ENCODE measurements at places on chromosomes 16 and 17. TPM values are rescaled to one million over a fixed set of nuclear protein-coding genes. Genes with fewer than 3 reads are reported as not detected.

DNA sequence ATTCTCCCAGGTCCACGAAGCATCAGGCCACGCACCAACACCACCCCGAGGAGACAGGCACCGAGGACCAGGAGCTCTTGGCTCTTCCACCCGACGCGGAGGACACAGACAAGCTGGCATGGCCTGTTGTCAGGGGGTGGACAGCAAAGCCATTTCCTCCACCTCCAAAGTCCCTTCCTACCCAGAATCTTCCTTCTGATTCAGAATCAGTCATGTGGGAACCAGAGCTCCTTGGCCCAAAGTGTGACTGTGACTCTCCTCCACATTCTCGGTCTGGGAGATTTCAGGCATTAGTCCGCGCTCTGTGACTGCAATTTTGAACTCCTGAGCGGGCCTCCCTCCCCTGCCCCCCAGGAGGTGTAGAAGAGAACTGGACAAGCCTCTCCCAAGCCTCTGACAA lies 9.2 kb downstream of the DNAH17 start:
- no peak for DNase-seq

DNA sequence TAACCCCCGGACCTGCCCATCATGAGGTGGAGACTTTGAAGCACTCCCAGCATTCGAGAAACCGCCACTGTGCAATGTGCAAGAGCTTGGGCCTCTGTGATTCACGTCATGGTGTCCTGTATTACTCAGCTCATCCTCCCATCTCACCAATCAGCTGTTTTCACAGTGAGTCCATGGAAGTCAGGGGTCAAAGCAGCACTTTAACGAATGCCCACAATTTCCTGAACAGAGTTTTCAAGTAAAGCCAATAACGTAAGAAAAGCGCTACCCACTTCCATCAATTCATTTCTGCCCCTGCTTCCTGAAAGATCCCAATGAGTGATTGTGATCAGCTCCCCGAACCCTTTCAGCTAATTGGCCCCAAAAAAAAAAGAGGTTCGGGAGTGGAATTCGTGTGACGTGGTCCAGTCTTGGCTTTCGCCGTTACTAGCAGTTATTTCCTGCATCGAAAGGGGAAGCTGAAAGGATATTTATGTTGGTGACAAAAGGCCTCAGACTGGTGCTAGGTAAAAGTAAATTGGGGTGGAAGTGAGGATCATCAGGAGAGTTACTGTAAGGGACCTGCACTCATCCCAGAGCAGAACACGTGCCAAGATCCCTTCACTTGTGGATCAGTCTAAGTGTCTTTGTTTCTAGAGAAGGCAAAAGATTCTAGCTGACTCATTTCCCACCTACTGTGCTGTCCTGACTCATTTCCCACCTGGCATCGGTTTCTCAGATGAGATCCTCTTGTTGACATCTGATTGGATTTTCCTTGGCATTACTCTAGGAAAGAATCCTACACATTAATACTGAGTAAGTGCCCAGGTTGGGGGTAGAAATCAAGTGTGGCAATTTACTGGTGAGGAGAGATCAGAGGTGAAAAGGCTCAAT lies 136.7 kb upstream of the NUDT7 start:
- no peak for DNase-seq

DNA sequence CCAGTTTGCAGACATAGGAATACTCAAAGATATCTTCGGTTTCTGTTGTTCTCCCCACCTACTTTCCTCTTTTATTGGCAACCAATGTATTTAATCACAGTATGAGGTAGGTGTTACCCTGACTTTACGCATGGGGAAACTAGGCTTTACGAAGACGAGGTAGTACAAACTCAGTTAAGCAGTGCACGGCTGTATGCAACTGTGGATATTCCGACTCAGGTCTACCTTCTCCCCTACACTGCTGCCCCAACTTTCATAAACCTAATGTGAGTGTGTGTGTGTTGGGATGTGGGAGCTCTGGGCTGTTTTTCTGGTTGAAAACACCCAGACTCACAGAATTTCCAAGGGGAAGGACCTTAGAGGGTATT lies 1.2 kb upstream of the GPT2 start:
- no peak for DNase-seq

DNA sequence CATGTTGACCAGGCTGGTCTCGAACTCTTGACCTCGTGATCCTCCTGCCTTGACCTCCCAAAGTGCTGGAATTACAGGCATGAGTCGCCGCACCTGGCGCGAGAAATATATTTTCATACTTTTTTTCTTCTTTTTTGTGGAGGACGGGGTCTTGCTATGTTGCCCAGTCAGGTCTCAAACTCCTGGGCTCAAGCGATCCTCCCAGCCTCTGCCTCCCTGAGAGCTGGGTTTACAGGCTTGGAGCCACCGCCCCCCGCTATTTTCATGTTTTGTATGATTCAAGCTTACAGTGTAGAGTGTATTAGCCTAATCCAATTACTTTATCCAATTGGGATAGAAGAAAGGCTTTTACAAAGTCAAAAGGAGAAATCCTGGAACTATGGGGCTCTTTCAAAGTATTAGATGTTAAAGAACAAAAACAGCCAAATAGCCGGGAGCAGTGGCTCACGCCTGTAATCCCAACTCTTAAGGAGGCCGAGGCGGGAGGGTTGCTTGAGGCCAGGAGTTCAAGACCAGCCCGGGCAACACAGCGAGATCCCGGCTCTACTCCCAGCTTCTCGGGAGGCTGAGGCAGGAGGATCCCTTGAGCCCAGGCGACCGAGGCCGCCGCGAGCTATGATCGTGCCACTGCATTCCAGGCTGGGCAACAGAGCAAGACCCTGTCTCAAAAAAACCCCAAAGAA lies 1.4 kb upstream of the MAP1LC3B start:
- DNase-seq = no peak

DNA sequence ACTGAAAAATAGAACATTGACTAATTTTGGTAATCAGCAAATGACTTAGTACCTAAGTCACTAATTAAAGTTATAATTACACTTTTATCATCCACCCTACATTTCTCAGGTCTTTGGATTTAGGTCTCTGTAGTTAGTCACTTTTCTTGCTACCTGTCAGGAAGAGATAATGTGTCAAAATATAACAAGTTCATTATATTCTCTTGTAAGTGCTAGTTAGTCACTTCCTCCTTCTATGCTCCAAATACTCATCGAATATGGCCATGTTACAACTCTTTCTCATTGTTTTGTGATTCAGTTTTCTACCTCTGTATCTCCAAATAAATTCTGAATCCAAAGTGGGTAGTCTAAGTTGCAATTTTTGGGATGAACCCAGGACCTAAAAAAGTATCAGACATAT lies 163.5 kb upstream of the KIF2B start:
- DNase-seq = no peak

- DNase-seq = no peak
Observed at GRCh38 chr17:80453126-80453997, 23.0 kb downstream of the NPTX1 start.

DNA sequence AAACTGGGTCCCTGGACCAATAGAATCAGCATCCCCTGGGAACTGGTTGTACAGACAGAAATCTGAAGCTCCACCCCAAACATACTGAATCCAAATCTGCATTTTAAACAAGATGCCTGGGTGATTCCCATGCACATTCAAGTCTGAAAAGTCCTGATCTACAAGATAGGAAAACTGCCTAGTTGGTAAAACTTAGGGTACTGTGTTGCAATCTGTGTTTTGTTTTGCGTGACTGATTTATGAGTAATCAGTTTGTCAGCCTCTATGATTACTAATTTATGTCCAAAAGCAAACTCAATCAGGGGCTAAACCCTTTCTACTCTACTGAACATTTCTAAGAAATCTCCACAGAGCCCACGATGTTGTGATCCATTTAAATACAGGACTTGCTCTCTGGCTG lies 103.8 kb downstream of the YPEL2 start:
- no peak for DNase-seq

DNA sequence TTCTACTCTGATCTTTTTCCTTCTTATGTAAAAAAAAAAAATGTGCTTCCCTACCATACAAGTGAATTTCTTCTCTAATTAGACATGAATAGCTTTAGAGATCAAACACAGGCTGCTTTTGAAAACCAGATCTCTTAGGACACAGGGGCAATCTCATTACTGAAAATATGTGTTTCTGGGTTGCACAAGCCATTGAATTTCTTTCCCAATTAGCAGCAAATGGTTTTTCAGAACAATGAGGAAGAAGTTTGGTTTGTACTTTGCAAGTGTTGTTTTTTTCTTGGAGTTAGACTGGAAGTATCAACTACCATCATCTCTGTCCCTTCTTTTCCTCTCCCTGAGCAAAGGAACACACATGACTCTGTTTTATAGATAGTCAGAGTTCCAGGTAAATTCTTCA lies 5.6 kb upstream of the ANKS4B start:
- no peak for DNase-seq

- no peak for DNase-seq
Observed at GRCh38 chr17:68783861-68784260, 171.3 kb downstream of the ABCA8 start.

- DNase-seq = no peak
Observed at GRCh38 chr16:72536723-72537435, 364.9 kb upstream of the PMFBP1 start.

DNA sequence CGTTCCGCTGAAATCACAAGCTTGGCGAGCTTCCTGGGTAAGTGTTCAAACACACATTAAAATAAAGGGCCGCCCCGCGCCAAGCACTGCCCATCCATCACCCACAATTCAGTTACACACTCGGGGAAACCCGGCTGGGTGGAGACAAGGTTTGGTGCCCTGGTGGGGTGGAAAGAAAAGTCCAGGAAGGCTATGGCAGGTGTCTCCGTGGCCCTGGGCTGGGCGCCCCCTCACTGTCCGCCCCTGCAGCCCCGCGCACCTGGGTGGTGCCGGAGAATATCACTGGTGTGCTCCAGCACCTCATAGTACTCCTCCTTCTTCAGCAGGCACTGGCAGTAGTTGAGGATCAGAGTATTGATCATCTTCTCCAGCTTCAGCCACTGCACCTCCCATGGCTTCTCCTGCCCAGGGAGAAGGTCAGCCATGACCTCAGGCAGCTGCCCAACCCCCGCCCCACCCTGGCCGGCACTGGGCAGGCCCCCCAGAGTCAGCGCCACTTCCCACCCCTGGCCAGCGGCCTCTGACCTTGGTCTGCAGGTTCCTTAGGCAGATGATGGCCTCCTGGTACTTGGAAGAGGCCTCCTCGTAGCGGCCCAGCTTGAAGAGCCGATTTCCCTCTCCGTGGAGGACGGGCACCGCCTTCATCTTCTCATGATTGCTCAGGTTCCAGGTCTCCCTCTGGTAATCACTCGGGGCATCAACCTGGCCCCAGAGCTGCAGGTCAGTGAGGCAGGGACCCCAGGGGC lies 8.4 kb downstream of the AIPL1 start:
- DNase-seq = no peak

DNA sequence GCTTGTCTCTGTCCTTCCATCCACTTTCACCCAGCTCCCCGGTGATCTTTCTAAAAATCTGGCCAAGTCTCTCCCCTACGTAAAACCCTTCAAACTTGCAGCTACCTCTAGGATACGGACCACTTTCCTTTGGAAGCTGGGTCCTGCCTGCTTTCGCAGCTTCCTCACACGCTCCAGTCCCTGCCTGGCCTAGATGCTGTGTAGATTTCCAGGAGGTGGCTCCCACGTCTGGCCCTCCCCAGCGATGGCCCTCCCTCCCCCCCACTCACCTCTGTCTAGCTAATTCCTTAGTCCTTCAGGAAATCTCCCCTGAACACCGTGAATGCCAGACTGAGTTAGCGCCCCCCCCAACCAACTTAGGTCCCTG lies 579 bp upstream of the LRRC59 start:
- no peak for DNase-seq

DNA sequence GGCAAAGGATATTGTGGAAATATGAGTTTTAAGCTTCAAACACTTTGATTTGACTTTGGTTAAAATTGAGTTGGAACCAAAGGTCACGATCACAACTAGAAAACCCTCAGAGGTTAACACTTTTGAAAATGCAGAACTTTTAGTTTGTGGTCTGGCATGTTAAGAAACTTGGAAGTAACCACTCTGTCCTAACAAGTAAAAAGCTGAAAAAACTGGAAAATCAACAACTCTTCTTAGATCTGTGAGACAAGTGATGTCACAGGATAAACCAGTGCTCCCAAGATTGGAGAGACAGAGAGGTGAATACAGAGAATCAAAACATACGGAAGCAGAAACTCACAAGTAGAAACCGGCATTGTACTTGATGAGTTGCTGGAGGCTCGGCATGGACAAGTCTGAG lies 17.4 kb downstream of the MFSD6L start:
- DNase-seq = no peak

DNA sequence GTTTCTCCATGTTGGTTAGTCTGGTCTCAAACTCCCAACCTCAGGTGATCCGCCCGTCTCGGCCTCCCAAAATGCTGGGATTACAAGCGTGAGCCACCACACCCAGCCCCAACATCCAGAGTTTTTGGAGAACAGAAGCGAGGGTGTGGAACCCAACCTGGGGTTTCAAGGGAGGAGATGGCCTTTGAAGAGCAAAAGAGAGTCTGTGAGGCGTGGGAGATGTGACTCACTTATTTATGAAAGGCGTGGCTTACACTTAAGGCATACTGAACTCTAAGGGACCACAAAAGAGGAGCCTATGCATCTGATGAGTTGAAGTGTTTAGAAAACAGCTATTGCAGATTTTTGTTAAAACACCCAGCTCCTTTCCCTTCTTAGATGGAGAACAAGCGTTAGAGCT lies 18.9 kb downstream of the ARSG start:
- no peak for DNase-seq

GRCh38 chr17:57862694-57863667 lies 13.1 kb upstream of the MRPS23 start:
- no peak for DNase-seq

- no peak for DNase-seq
Observed at GRCh38 chr17:49548051-49548505, 27.6 kb upstream of the NXPH3 start.

- DNase-seq = no peak
Observed at GRCh38 chr17:81294512-81295030, 536 bp downstream of the SLC38A10 start.

- DNase-seq = no peak
Observed at GRCh38 chr17:16215965-16216316, 607 bp upstream of the NCOR1 start.

- DNase-seq = no peak
Observed at GRCh38 chr16:12027558-12028287, 51.2 kb downstream of the SNX29 start.

- no peak for DNase-seq
Observed at GRCh38 chr16:8712589-8713361, 38.4 kb downstream of the ABAT start.

GRCh38 chr17:77254951-77255825 lies 114.4 kb downstream of the SEC14L1 start:
- DNase-seq = no peak

GRCh38 chr17:57645950-57646665 lies 99.0 kb downstream of the CCDC182 start:
- DNase-seq = no peak

CLEC10A gene
- total RNA-seq = 0.40 TPM

SETD1A gene
- 8.0 TPM for total RNA-seq

SRCIN1 gene
- 1.7 TPM for total RNA-seq

NXPH3 gene
- 3.8 TPM for total RNA-seq

CFAP97D1 gene
- not detected for total RNA-seq

KRTAP1-1 gene
- total RNA-seq = not detected

FKBP10 gene
- total RNA-seq = 13.2 TPM

EME2 gene
- 14.4 TPM for total RNA-seq

NHLRC4 gene
- total RNA-seq = 0.59 TPM

CCL5 gene
- total RNA-seq = 2.0 TPM

KRT33A gene
- total RNA-seq = 2.7 TPM

ABCA3 gene
- 3.2 TPM for total RNA-seq
